ENCODE measurements at places on chromosomes 5 and 9.

DNA sequence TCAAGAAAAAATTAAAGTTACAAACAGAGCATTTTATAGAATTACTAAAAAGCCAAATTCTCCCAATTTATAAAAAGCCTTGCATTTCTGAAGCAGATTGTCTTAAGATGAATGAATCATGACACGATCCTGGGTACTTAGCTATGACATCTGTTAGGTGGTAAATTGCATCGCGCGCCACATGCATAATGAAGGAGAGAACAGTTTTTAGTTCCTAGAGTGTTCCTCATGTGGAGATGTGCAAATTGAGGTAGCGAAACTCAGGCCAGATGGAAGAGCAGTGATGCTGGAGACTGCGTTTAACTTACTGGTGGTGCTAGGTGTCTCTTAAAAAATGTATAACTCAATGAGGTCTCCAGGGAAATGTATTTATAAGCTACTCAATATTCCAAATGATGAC, 516.1 kb downstream of the EFNA5 start:
- no peak for DNase-seq

- DNase-seq: no peak
Observed at GRCh38 chr9:132797861-132798659, 80.0 kb downstream of the AK8 start.

- no peak for DNase-seq
Observed at GRCh38 chr5:84202136-84202535, 182.5 kb downstream of the EDIL3 start.

DNA sequence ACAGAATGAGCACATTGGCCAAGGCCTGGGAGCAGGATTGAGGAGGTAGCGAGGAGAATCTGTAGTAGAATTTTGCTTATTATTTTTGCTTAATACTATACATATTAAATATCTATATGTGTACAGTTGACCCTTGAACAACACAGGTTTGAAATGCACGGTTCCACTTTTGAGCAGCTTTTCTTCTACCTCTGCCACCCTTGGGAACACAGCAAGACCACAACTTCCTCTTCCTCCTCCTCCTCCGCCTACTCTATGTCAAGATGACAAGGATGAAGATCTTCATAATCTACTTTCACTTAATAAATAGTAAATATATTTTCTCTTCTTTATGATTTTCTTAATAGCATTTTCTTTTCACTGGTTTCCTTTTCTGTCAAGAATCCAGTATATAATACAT, 541.4 kb downstream of the KCTD16 start:
- no peak for DNase-seq

DNA sequence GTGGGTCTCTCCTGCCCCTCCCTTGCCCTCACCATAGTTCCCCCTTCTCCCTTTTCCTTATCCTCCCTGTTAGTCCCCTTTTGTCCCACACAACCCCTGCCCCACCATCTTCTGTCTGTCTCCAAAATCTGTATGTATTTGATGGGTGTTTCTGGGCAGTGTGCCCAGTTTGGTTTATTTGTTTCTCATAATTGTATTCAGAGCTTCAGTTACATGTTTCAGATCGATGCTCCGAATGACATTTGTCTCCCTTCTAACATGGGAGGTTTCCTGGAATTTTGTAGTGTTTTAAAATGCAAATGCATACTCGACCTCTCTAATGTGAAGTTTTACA, 22.2 kb downstream of the FBXL7 start:
- DNase-seq: no peak

DNA sequence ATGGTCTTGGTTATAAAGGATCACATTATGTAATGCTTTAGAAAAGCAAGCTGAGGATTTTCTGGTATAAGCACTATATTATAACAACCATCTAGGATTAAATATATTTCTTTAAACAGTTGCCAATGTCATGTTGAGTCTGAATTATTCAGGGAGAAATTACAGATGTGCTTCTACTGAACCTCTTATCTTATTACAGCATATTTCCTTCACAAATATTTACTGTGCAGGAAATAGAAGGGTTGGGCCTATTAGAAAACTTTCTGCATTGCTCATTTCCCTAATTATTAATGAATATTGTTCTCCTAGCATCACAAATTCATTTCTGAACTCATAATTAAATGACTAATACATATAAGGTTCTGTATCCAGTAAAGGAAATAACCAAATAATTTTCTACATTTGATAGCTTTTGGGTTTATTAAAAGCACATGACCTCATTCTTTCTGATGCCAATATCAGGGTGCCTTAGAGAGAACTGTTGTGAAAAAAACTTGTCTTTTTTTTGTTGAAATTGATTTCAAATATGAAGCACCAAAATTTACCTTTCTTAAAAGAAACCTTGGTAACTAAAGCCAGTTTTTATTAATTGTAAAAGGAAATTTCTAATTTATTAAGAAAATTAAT, 476.8 kb upstream of the PTGER4 start:
- no peak for DNase-seq

DNA sequence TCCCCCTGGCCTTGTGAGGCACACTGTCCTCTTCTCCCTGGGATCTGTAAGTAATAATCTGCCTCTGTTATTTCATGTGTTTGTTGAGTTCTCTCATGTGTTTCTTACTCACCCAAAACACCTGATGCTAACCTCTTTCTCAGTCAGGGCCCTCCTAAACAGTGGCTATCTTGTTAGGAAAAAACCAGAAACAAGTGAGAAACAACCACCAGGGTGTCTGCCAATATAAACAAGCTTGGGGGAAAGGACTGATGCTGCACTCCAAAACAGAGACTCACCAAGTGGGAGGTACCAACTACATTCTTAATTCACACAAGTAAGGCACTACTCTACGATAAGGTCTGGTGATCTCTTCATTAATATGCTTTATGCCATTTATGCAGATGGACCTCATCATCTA, 564.4 kb downstream of the SEMA5A start:
- no peak for DNase-seq

GRCh38 chr9:13862654-13863053, 451.3 kb downstream of the NFIB start:
- no peak for DNase-seq

DNA sequence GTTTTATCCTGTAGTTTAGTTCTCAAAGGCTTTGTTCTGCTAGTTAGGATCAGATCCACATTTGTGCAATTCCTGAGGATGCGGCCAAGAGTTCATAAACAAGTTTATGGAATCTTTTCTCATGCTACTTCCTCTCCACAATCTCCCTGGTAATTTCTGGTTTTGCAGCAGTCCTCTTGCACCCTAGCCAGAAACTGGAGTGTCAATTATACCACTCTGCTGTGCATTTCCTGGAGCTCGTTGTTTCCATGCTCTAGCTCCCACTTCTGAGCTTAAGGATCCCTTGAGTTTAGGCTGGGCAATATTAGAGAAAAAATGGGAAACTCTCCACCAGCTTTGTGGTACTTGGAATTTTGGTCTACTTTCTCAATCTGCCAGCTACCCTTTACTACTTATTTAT, 474.7 kb downstream of the DIRAS2 start:
- DNase-seq: no peak

GRCh38 chr5:159252195-159252594, 10.9 kb upstream of the UBLCP1 start:
- no peak for DNase-seq

DNA sequence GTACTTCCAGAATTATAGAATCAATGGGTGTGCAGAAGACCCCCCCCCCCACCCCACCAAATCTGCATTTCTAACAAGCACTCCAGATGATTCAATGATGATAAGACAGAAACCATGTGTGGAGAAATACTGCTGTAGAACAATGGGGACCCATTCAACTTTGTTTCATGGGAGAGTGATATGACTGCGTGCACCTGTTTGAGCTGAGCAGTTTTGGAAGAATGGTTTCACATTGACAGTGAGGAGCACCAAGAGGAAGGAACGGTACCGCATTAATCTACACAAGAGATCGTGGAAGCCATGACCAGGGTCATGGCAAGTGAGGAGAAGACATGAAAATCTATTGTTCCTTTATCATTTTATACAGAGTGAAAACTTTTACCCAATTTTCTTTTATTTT, 202.7 kb downstream of the CD180 start:
- DNase-seq: no peak

DNA sequence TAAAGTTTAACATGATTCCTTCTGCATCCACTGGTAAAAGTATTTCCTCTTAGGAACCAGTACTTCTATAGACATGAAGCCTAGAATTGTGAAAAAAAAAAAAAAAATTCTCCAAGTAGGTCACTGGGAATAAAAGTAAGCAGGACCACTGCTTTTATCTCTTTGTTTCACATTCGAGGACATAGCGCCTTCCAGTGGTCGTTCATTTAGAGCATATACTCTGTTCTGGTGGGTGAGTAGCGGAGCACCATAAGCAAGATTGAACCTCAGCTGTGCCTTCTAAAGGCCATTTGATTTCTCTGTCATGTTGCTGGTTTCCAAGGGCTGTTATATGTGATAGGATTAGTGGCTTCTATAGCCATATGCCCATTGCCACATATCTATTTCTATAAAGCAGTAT, 393.1 kb downstream of the TMEM232 start:
- no peak for DNase-seq

DNA sequence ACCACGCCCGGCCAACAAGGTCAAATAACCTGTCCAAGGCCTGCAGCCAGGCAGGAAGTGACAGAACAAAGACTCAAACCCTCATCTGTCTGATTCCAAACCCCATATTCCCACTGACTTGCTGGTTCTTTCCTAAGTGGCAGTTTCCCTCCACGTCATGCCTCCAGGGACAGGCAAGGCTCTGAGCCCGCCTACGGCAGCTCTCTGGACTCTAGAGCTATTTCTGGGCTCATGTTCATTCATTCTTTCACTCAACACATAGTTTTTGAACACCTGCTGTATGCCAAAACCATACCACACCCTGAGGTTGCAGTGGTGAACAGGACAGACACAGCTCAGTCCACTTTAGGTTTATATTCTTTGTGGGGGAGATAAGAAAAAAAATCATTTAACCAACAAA, 5.2 kb upstream of the FBP1 start:
- DNase-seq: no peak

GRCh38 chr5:181215997-181216989, 6.8 kb upstream of the TRIM41 start:
- DNase-seq: no peak

- no peak for DNase-seq
Observed at GRCh38 chr5:135117590-135117989, 83.6 kb upstream of the PITX1 start.

GRCh38 chr5:172556262-172556661, 84.8 kb upstream of the NEURL1B start:
- no peak for DNase-seq

DNA sequence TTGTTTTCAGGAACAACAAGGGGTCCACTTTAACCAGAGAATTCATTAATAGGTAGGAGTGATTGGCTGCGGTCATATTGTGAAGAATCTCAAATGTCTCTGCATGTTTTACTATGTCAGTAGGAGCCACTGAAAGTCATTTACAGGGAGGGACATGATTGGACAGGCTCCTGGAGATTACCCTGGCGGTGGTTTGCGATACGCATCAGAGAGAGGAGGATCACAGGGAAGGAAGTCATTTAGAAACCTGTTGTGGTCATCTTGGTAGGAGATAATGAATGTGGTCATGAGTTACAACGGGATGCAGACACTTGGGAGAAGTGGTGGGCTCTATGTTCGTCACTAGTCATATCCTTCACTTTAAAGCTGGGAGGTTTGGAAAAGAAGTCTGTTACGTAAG, 262.8 kb downstream of the FAM114A2 start:
- DNase-seq: no peak

GRCh38 chr9:96447406-96447805, 2.6 kb upstream of the HABP4 start:
- DNase-seq: no peak

DNA sequence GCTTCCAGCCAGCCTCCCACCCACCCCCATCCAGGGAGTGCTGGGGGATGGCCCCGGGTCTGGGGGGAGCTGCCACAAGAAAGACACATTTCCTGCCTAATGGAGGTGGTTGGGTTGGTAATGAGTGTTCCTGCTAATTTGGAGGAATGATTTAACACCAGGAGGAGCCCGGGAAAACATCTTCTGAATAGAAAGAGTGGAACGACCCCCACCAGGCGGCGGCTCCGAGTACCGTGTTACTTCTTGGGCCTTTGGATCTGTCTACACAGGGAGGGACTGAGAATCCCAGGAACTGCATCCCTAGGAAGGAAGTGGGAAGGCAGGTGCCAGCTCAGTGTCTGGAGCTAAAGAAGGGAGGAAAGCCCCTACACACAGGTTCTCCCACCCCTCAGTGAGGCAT, 64.6 kb downstream of the TSPAN17 start:
- DNase-seq: no peak

GRCh38 chr5:136230176-136230575, 37.2 kb upstream of the SMIM32 start:
- no peak for DNase-seq

- DNase-seq: no peak
Observed at GRCh38 chr5:75512383-75513074, 838 bp downstream of the POLK start.

DNA sequence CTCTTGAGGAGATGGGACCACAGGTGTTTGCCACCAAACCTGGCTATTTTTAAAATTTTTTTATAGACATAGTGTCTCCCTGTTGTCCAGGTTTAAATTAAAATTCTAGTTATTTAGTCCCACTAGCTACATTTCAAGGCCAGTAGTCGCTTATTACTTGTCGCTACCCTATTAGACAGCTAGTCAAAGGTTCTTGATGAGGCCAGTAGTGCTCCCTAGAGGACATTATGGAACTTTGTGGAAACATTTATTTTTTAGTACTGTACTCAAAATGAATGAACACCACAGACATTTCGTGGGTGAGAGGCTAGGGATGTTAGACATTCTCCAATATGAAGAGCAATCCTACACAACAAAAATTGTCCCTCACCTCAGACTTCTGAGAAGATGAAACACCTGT, 14.4 kb upstream of the GRXCR2 start:
- no peak for DNase-seq

DNA sequence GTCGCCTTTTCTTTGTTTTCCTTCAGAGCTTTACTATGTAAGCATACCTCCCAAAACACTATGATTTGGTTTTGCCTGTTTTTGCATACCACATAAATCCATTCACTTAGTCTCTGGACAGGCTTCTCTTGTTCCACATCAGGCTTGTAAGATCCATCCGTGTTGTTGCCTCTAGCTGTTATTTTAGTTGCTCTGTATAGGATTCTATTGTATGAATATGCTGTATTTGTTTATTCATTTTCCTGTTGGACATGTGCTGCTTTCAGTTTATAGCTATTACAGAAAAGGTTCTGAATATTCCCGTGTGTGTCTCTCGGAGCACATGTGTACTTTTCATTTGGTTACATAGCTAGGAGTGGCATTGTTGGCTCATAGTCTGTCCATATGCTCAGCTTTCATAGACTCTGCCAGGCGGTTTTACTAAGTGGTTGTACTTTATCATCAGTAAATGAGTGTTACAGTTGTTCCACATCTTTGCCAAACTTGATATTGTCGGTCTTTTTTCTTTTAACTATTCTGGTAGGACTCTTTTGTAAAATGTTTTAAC, 41.8 kb downstream of the NUP214 start:
- DNase-seq: no peak

- DNase-seq: no peak
Observed at GRCh38 chr5:6728011-6728794, 15.0 kb downstream of the TENT4A start.
